A549 treated with AZD2906 at 1 μM for 4 hours (cell line): ENCODE measurements at places on chromosomes 13 and 19. TPM values are rescaled to one million over a fixed set of nuclear protein-coding genes. Genes with fewer than 3 reads are reported as not detected.

Gene SLC6A16
- total RNA-seq, result 0.74 to 1.3 TPM (median 1.1 TPM) in 5 replicates

Gene IGFL3
- 0.16 to 0.25 TPM (median 0.17 TPM) in 3 of 5 replicates, not detected in the others for total RNA-seq

Gene RFPL4A
- 0.48 to 1.1 TPM (median 0.80 TPM) in 5 replicates for total RNA-seq

Gene TEX30
- 11.6 to 13.4 TPM (median 12.3 TPM) in 5 replicates for total RNA-seq

Gene LDLR
- 22.0 to 27.7 TPM (median 22.1 TPM) in 5 replicates for total RNA-seq

Gene PNMA8B
- total RNA-seq, result not detected in 5 replicates

Gene C3
- total RNA-seq, result 39.7 to 51.9 TPM (median 46.5 TPM) in 5 replicates

Gene C1QTNF9B
- 0.05 TPM in 1 of 5 replicates, not detected in the others for total RNA-seq

Gene DAND5
- total RNA-seq, result 0.06 to 0.09 TPM (median 0.07 TPM) in 3 of 5 replicates, not detected in the others

Gene SOX1
- not detected in 5 replicates for total RNA-seq

Gene PSG2
- 0.07 TPM in 1 of 5 replicates, not detected in the others for total RNA-seq

Gene HS6ST3
- not detected in 5 replicates for total RNA-seq

Gene CCDC122
- total RNA-seq, result 2.2 to 3.2 TPM (median 2.9 TPM) in 5 replicates

Gene GGN
- total RNA-seq, result 0.14 to 0.65 TPM (median 0.49 TPM) in 5 replicates

Gene ZNF808
- 0.04 to 0.11 TPM (median 0.10 TPM) in 5 replicates for total RNA-seq

Gene CEACAM6
- 13.8 to 21.7 TPM (median 18.1 TPM) in 5 replicates for total RNA-seq

Gene JSRP1
- 0.64 to 0.87 TPM (median 0.82 TPM) in 5 replicates for total RNA-seq

Gene SIN3B
- 16.5 to 21.5 TPM (median 19.6 TPM) in 5 replicates for total RNA-seq

Gene DAPK3
- 44.3 to 47.3 TPM (median 45.1 TPM) in 5 replicates for total RNA-seq

Gene PEG3
- total RNA-seq, result not detected in 5 replicates

Gene CDX2
- total RNA-seq, result 0.64 to 1.1 TPM (median 0.76 TPM) in 5 replicates

Gene CLEC17A
- total RNA-seq, result not detected in 5 replicates

Gene ZNF283
- total RNA-seq, result 3.6 to 6.8 TPM (median 4.3 TPM) in 5 replicates

Gene SYNE4
- 0.04 to 0.50 TPM (median 0.25 TPM) in 5 replicates for total RNA-seq

Gene GPR183
- total RNA-seq, result not detected in 5 replicates

Gene ARHGEF7
- total RNA-seq, result 18.9 to 22.2 TPM (median 19.2 TPM) in 5 replicates
